ENCODE measurements at places on chromosomes 5 and 9.

- no peak for DNase-seq
Measured at GRCh38 chr9:125911861-125912644, 164.9 kb downstream of the PBX3 start.

- no peak for DNase-seq
Measured at GRCh38 chr9:80651044-80651443, 1038.3 kb downstream of the TLE1 start.

- no peak for DNase-seq
Measured at GRCh38 chr9:91130796-91131318, 230.9 kb downstream of the AUH start.

GRCh38 chr5:95942414-95942813, 19.2 kb downstream of the ELL2 start:
- no peak for DNase-seq

DNA sequence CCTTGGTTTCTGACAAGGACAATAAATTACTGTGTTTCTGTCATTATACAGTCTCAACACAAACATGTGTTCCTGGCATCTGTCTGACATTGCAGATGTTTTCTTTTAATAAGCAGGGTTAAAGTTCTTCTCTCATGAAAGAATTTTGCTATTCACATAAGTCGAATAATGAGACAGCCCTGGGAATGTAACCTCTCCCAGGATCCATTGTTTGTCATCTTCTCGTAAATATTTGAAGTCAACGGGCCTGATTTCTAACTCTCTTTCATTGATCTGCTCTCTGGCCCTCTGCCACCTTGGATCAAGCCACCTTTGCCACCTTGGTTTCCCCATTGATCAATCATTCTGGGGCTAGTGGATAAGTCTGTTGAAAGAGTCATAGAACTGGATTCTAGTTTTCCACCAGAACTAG, 12.9 kb upstream of the CAST start:
- no peak for DNase-seq

DNA sequence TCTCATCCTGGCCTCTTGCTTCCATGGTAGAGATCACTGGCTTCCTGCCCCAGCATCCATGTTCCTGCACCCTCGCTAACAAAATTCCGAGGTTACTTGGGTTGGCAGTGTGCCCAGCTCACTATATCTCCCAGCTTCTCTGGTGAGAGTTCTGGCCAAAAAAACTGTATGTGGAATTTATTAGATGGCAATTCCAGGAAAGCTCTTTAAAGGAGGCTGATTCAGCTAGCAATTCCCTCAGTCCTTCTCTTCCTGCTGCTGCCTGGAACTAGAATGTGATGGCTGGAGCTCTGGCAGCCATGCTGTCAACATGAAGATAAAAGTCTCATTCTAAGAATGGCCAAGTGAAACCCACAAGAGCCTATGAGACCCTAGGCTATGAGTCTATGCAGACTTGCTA, 88.8 kb downstream of the SECISBP2 start:
- no peak for DNase-seq

DNA sequence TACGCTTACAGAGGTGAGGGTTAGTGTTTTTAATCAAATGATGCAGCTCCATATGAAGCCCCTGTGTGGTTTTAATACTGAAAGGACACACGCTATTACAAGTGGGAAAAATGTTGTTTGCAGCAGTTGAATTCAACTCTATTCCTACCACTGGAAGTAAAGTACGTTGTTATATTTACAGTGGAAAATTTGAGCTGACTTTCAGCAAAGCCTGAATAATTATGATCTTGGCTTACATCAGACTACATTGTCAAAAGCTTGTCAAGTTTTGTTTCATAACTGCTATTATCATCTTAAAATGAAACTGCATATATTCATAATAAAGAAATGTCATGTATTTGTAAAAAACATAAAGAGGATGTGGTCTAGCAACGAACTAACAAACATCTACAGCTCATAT, 818.5 kb downstream of the SEMA5A start:
- no peak for DNase-seq

DNA sequence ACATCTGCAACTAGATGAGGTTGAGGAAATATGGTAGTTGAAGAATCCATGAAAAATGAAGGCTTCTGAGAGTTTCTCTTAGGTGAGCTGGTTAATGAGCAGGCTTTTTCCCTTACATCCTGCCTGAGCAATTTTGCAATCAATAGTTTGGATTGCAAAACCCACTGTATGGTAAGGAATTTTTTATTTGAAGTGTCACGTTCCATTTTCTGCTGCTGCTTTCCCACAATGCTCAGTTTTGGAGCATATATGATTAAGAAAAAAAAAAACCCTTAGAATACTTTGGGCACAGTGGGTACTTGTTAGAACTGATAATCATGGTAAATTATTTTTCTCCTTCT, 144.2 kb downstream of the PCSK1 start:
- DNase-seq: no peak
